ENCODE measurements at places on chromosomes 16 and 17.

GRCh38 chr17:69812240-69812837 lies 262.7 kb upstream of the KCNJ16 start:
- no peak overlapping the region for H3K4me3 ChIP-seq
- no peak for DNase-seq
- H3K27me3 ChIP-seq, result peaks cover 1% of the 10 kb centered on the region
- no peaks in the 10 kb centered on the region for H3K36me3 ChIP-seq

- no peak overlapping the region for H3K27ac ChIP-seq
- no peaks in the 10 kb centered on the region for H3K27me3 ChIP-seq
- no peaks in the 10 kb centered on the region for H3K4me1 ChIP-seq
- no peak overlapping the region for H3K4me3 ChIP-seq
- DNase-seq, result no peak
These were observed 114.5 kb upstream of the C17orf78 start for GRCh38 chr17:37261286-37261685.

DNA sequence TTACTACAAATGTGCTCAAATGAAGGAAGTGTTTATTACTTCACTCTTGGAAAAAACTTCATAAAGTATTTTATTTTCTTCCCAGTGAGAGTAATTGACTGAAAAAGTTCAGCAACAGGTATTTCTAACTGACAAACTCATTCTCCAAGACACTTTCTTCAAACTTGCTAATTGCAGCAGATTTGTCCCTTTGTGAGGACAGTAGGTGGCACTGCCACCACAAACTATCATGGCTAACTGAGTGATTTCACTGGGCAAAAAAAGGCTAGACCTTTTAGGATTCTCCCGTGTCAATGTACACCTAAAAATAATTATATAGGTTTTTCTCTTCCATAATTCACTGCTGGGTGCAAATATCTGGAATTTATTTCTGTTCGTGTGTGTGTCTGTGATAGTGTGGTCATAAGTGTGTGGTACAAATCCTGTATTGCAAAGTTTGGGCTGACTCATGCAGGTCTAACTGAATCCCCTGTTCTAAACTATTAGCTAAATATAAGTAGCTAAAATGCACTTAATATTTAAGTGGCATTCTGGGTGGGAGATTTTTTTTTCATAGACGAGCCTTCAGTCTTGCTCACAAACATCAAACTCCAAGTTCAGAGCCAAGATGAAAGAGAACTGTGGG lies 3.9 kb downstream of the HS3ST3A1 start:
- H3K36me3 ChIP-seq, result no peaks in the 10 kb centered on the region
- no peak overlapping the region for H3K4me3 ChIP-seq
- DNase-seq, result peak; percentile 52
- H3K27ac ChIP-seq, result no peak overlapping the region

DNA sequence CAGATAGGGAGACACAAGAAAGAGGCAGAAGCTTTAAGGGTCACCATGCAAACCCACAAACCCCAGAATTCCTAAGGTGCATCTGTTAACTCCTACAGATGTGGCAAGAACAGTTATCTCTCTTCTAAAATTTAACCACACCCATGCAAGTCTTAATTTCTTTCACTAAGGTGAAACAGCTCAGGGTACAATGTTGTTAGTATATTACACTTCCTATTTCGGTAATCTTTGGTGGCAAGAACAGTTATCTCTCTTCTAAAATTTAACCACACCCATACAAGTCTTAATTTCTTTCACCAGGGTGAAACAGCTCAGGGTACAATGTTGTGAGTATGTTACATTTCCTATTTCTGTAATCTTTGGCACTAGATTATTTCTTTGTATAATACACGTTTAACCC lies 6.6 kb downstream of the CCL23 start:
- H3K36me3 ChIP-seq, result no peaks in the 10 kb centered on the region
- no peak for DNase-seq
- H3K4me1 ChIP-seq, result no peaks in the 10 kb centered on the region
- H3K27me3 ChIP-seq, result peaks cover 2% of the 10 kb centered on the region
- no peak overlapping the region for H3K27ac ChIP-seq

DNA sequence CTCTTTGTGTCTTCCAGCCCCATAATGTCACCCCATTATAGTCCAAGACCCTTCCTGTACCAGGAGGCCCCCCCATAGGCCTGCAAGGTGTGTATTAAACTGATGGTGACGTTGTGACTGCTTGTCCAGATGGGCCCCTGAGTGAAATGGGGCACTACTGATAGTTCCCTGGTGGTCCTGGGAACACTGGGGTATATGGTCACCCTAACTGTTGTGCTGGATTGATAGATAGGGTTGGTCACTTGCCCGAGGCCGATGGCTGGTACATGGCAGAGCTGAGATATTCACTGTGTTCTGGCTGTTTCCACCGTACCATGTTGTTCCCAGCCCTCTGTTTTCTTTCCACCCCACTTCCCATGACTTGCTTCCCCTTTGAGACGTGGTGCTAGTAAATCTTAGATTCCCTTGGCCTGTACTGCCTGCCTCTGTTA lies 4.3 kb downstream of the CNP start:
- no peak overlapping the region for H3K4me3 ChIP-seq
- peak overlapping the region; percentile 25 for H3K27ac ChIP-seq
- H3K4me1 ChIP-seq, result peaks cover 31% of the 10 kb centered on the region
- peaks cover 23% of the 10 kb centered on the region for H3K36me3 ChIP-seq
- DNase-seq, result no peak
- no peaks in the 10 kb centered on the region for H3K27me3 ChIP-seq

- H3K4me1 ChIP-seq, result no peaks in the 10 kb centered on the region
- no peak overlapping the region for H3K27ac ChIP-seq
- H3K27me3 ChIP-seq, result no peaks in the 10 kb centered on the region
- no peak overlapping the region for H3K4me3 ChIP-seq
- no peaks in the 10 kb centered on the region for H3K36me3 ChIP-seq
- DNase-seq, result no peak
These were observed 363.3 kb upstream of the CDH5 start for GRCh38 chr16:66003201-66003600.

- H3K4me1 ChIP-seq, result no peaks in the 10 kb centered on the region
- H3K27ac ChIP-seq, result no peak overlapping the region
- peaks cover 35% of the 10 kb centered on the region for H3K27me3 ChIP-seq
These were observed 512 bp upstream of the ADAMTS18 start for GRCh38 chr16:77435272-77435820.

DNA sequence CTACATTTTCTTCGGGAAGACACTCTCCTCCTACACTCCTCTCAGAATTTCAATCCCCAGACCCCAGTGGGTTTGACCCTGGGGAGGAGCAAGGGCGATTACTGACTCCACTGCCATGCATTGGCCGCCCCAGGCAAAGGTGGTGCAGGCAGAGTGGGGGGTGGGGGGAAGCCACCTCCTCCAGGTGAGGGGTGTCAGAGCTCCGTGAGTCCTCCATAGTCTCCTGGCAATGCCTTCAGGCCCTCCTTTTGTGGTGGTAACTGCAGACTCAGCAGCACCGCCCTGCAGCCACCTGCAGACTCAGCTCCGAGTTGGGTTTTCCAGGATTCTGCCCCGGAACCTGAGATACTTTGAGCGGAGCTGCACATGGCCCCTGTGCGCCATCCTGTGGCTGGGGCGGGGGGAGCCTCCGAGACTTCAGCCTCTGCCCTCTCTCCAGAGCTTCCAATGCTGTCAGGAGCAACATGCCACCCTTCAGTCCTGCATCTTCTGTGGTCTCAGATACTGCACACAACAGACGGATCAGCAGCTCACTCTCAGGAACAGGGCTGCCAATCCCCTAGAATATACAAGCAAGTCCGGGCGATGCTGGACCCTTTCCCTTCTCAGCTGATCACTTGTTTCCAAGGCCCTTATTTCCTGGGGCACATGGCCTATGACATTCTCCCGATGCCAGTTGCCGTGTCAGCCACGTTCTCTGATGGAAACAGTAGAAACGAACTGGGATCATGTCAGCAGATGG lies 2.4 kb upstream of the SLC47A2 start:
- no peaks in the 10 kb centered on the region for H3K27me3 ChIP-seq
- peaks cover under 1% of the 10 kb centered on the region for H3K4me1 ChIP-seq
- H3K4me3 ChIP-seq, result no peak overlapping the region
- no peak for DNase-seq
- H3K27ac ChIP-seq, result no peak overlapping the region

GRCh38 chr17:79907217-79907715 lies 68.0 kb upstream of the CBX4 start:
- no peak overlapping the region for H3K27ac ChIP-seq
- no peaks in the 10 kb centered on the region for H3K4me1 ChIP-seq
- H3K36me3 ChIP-seq, result no peaks in the 10 kb centered on the region
- no peak overlapping the region for H3K4me3 ChIP-seq

All from activated CD8-positive, alpha-beta T cell treated with anti-CD3 and anti-CD28 coated beads for 36 hours (primary cell).